ENCODE measurements at places on chromosomes 4 and X.

DNA sequence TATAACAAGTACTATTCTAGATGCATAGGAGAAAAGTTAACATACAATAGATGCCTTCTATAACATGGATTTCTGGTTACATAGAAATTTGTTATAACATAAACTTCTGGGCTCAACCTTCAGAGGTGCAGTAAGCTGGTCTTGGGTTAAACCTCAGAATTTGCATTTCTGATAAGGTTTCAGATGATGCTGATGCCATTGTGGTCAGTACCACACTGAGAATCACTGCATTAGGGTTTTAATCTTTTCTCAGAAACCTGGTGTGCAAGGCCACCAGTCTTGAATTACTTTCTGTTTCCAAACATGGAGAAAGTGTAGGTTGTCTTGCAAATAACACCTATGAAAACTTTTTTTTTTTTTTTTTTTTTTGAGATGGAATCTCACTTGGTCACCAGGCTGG is 146.2 kb downstream of the SPOCK3 start:
- DNase-seq: no peak

DNA sequence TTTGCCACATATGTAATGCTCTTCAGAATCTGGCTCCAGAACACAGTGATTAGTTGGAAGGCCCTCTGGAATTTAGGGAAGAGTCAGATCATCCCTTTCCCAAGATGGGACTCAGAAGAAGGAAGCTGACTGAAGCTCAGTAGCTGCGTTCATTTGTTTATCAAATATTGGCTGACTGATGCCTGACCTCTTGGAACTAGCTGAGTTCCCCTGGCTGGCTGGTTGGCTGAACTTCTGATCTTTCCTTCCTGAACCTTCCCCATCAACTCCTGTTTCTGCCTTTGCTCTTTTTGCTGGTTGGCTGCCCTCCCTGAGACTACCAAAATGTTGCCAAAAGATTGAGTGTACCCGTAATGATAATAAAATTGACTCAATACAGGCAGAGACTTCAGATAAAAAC is 866.5 kb upstream of the INTU start:
- no peak for DNase-seq

DNA sequence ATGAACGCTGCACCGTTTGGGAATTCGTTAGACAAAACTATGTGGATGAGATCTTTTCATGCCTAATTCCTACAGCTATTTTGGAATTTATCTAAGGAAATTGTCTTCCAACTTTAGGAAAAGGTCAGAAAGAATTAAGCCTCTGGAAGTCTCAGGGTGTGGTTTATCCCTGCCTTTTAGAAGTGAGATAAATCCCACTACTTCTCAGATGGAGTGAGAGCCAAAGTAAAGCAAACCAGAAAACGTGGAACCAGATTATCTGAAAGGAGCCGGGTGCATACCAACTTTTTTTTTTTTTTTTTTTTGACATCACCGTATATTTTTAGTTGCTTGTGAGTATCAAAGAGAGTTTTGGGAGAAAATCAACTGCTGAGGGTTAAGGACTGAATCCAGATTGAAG is 79.6 kb downstream of the VCX2 start:
- DNase-seq: no peak

DNA sequence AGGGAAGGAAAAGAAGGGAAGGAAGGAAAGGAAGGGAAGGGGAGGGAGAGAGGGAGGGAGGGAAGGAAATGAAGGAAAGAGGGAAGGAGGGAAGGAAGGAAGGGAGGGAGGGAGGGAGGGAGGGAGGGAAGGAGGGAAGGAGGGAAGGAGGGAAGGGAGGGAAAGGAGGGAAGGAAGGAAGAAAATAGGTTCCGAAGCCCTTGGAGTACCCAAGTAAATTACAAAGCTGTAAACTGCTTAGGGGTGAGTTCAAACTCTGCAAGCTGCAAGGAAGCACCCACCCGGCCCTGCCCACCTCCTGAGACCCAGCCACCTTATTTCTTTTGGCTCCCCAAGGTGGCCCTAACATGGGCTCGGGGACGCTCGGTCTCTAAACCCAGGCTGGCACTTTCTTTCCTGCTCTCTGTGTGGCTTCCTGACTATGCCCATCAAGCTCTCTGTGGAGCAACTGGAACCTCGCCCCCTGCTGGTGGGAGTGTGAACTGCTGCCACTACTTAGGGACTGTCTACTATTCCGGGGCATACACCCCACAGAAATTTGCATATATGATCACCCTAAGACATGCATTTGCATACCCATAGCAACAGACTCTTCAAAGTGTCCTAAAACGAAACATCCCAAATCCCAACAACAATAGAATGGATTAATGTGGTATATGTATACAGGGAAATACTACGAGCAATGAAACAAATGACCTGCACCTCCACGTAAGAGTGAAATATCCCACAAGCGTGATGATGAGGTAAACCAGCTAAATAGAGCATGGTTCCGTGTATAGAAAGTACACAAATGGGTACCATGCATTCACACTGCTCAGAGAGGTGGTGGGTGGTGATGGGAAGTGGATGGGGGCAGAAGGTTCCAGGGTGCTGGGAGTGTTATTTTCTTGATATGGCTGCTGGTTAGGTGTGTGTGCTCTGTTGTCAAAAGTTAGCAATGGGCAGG is 151.7 kb upstream of the TBL1X start:
- DNase-seq: peak; percentile 29
